Progenitor cell of endocrine pancreas (in vitro differentiated cells): ENCODE measurements at places on chromosomes 3 and 15. TPM values are rescaled to one million over a fixed set of nuclear protein-coding genes. Genes with fewer than 3 reads are reported as not detected.

Gene GOLGA6L26
- total RNA-seq: not detected in 2 replicates

Gene IFT57
- total RNA-seq: 63.8 and 70.5 TPM in 2 replicates

Gene GNAT1
- total RNA-seq: 0.12 and 0.91 TPM in 2 replicates

Gene ISLR
- total RNA-seq: not detected in 2 replicates

Gene TYRO3
- 86.7 and 106 TPM in 2 replicates for total RNA-seq

DNA sequence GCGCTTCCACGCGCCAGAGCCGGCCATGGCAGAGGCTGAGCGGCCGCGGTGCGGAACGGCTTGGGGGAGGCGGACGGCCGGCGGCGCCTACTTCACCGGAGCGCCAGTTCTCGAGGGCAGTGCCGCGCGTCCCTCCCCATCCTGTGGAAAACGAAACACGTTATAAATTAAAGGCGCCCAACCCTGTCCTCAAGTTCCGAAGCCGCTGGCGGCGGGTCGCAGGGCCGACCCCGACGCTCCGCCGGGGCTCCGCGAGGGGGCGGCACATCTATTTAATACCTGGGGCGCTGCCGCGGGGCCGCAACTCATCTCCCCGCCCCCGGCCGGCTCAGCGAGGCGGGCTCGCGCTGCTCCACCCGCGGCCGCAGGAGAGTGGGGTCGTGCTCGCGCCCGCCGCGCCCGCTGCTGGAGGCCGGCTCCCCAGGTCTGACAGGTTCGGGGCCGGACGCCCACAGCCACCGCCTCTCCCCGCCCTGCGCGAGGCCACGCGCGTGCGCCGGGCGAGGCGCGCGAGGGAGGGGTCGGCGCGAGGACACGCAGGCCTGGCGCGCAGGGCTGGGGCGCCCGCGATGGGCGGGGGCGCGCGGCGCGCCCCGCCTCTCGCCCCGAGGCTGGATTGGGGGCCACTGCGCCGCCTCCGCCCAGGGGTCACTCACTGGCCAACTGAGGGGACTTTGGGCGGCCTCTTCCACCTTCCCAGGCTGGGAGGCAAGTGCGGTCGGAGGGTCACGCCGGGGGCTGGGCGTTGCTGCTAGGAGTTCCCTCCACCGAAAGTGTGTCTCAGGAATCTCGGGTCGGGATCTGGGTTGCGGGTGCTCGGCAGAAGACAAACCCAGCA is at the start of gene SLC30A4:
Gene SLC30A4, minus strand, starts transcription at position 428 of the 838 bp plus-strand sequence. Its CDS starts 401 bp downstream, at position 27.
- peaks cover 15% of the 10 kb centered on the region for H3K4me1 ChIP-seq
- peak within 1 kb of the TSS; percentile 88 for H3K4me3 ChIP-seq
- H3K27me3 ChIP-seq: no peaks in the 10 kb centered on the region
- H3K27ac ChIP-seq: peak within 1 kb of the TSS; percentile 94
- peak; percentile 58 for DNase-seq

DNA sequence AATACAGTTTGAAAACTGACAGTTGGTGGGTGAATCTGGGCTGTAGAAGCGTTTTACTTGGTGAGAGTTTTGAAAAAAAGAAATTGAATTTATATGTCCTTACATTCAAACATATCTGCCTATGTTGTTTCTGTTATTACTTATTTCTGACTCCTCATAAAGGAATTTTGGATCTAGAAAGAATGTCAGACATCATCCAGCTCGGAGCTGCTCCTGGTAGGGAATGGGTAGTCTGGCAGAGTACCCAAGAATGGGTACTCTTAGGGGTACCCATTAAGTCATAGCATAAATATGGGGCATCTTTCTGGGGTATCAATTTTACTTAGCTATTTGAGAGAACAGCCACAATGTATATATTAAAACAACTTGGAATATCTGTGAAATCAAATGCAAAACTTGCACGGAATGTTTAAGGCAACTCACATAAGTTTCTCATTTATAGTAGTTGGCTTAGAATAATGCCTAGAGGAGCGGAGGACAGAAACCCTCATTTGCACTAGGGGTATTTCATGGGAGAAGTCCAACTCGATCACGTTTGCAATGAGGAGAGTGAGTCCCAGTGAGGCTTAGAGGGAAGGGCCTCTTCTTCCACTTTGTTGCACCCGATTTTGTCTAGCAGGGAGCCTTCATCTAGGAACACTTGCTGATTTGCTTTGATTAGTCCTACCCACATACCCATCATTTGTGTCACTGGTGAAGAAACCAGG is 2.4 kb upstream of the LARP6 start:
- H3K27ac ChIP-seq: no peak overlapping the region
- no peak overlapping the region for H3K4me3 ChIP-seq
- no peak for DNase-seq
- H3K36me3 ChIP-seq: no peaks in the 10 kb centered on the region

GRCh38 chr15:29888646-29889045 is 66.4 kb upstream of the TJP1 start:
- H3K27ac ChIP-seq: peak overlapping the region; percentile 80
- H3K4me1 ChIP-seq: peaks cover 18% of the 10 kb centered on the region
- no peak for DNase-seq
- H3K4me3 ChIP-seq: peak overlapping the region; percentile 31
- H3K27me3 ChIP-seq: peaks cover 13% of the 10 kb centered on the region

GRCh38 chr3:78799681-78800080 is 968.1 kb downstream of the ROBO1 start:
- H3K4me1 ChIP-seq: peaks cover 14% of the 10 kb centered on the region
- DNase-seq: no peak
- H3K4me3 ChIP-seq: no peak overlapping the region
- peaks cover 4% of the 10 kb centered on the region for H3K36me3 ChIP-seq
- no peaks in the 10 kb centered on the region for H3K27me3 ChIP-seq

GRCh38 chr15:93205413-93205812 is 116.4 kb upstream of the RGMA start:
- no peak overlapping the region for H3K4me3 ChIP-seq
- no peaks in the 10 kb centered on the region for H3K36me3 ChIP-seq
- H3K4me1 ChIP-seq: no peaks in the 10 kb centered on the region
- DNase-seq: no peak
- no peak overlapping the region for H3K27ac ChIP-seq

GRCh38 chr15:49848282-49848724 is 227.5 kb downstream of the DTWD1 start:
- peaks cover 8% of the 10 kb centered on the region for H3K4me1 ChIP-seq
- peaks cover 4% of the 10 kb centered on the region for H3K27me3 ChIP-seq
- no peaks in the 10 kb centered on the region for H3K36me3 ChIP-seq
- H3K4me3 ChIP-seq: no peak overlapping the region

DNA sequence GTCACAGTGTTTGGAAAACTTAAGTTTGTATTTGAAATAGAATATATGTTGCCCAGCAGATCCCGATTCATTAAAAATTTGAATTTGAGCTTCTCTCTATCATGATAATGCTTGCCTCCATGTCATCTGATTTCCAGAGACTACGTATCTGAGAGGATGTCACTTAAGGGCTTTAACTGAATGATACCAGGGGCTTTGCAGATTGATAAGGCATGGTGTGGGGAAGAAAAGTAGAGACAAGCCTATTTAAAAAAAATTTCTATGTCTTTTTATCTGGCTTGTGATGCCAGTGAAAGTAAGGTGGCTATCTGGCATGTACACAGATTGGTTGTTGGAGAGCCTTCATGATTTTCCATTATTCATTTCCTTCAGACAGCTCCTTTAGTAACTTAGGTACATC is 72.7 kb downstream of the UBE2E2 start:
- no peaks in the 10 kb centered on the region for H3K27me3 ChIP-seq
- no peak overlapping the region for H3K4me3 ChIP-seq
- peaks cover 8% of the 10 kb centered on the region for H3K36me3 ChIP-seq
- peaks cover 19% of the 10 kb centered on the region for H3K4me1 ChIP-seq
- no peak for DNase-seq
- no peak overlapping the region for H3K27ac ChIP-seq

DNA sequence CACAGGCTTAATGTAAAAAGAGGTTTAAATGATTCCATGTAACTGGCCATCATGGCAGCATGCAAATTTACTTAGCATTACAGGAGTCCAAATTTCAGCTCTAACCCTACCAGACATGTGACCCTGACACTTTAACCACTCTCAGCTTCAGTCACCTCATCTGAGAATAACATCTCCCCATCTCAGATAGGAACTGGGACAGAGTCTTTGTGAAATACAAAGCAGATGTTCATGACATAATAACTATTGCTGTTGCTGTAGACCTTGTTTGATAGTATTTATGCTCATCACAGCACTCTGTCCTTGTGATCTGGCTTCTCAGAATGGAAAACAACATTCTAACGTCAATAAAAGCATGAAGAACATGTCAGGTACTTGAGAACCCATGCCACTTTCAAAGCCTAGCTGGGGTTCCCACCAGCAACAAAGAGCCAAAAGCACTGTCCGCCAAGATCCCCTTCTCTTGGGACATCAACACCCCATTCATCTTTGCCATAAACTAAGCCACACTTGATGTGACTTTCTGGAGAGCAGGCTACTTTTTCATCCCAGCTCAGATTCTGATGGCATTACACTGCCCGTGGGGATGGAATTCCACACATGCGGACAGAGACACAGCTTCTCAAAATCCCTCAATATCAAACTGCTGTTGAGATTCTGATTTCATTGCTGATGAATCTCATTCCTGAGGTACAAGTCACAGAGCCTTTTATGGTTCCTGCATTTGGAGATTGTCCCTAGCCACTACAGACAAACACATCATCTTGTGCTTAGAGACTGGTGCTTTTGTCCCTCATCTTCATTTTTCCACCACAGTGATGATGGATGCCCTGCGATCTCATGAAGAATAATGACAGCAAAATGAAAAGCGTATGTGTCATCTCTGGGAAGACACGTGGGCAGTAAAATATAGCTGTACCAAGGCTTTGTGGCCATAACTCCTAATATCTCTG is 202.7 kb downstream of the TNIK start:
- no peaks in the 10 kb centered on the region for H3K36me3 ChIP-seq
- H3K27me3 ChIP-seq: no peaks in the 10 kb centered on the region
- no peak overlapping the region for H3K27ac ChIP-seq
- no peak overlapping the region for H3K4me3 ChIP-seq
- H3K4me1 ChIP-seq: peaks cover 17% of the 10 kb centered on the region

- H3K27ac ChIP-seq: no peak overlapping the region
- H3K4me1 ChIP-seq: peaks cover 2% of the 10 kb centered on the region
- no peak for DNase-seq
- no peak overlapping the region for H3K4me3 ChIP-seq
Observed at GRCh38 chr15:52331490-52332240, 36.1 kb upstream of the MYO5C start.

DNA sequence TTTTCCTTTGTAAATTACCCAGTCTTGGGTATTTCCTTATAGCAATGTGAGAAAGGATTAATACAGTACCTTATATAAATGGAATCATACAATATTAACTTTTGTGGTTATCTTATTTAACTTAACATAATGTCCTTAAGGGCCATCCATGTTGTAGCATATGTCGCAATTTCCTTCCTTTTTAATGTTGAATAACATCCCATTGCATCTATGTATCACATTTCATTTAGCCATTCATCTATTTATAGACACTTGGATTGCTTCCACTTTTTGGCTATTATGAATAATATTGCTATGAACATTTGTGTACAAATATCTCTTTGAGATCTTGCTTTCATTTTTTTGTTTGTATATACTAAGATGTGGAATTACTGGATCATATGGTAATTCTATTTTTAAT is 342.2 kb downstream of the PDCD6IP start:
- no peak overlapping the region for H3K4me3 ChIP-seq
- no peak overlapping the region for H3K27ac ChIP-seq
- no peaks in the 10 kb centered on the region for H3K4me1 ChIP-seq
- no peaks in the 10 kb centered on the region for H3K36me3 ChIP-seq

GRCh38 chr3:149523512-149524299 is 49.2 kb downstream of the TM4SF4 start:
- H3K27ac ChIP-seq: peak overlapping the region; percentile 27
- H3K4me3 ChIP-seq: no peak overlapping the region
- DNase-seq: no peak
- H3K36me3 ChIP-seq: peaks cover 8% of the 10 kb centered on the region

- peaks cover 2% of the 10 kb centered on the region for H3K36me3 ChIP-seq
- no peak for DNase-seq
- peaks cover 4% of the 10 kb centered on the region for H3K27me3 ChIP-seq
- H3K4me3 ChIP-seq: no peak overlapping the region
- no peak overlapping the region for H3K27ac ChIP-seq
Observed at GRCh38 chr3:16654976-16655375, 49.8 kb upstream of the DAZL start.

DNA sequence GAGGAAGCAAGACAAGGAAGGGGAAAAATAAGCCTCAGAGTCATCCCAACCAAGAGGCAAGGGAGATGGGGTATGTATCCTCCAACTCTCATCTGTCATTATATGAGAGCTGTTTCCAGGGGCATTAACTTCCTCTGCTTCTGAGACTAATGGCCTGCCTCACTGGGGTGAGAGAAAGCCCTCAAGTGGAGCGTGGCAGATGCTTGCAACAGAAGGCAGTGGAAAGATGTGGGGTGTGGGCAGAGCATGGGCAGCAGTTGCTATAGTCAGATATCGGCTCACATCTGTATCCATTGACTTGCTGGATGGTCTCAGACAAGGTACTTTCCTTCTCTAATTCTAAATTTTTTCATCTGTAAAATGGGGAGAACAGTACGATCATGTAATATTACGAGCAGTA is 81.7 kb upstream of the PLCL2 start:
- no peaks in the 10 kb centered on the region for H3K4me1 ChIP-seq
- H3K27me3 ChIP-seq: no peaks in the 10 kb centered on the region
- no peak overlapping the region for H3K27ac ChIP-seq
- no peaks in the 10 kb centered on the region for H3K36me3 ChIP-seq
- H3K4me3 ChIP-seq: no peak overlapping the region

GRCh38 chr15:89615135-89615534 is 39.9 kb downstream of the TICRR start:
- no peaks in the 10 kb centered on the region for H3K27me3 ChIP-seq
- H3K4me1 ChIP-seq: no peaks in the 10 kb centered on the region
- H3K27ac ChIP-seq: no peak overlapping the region
- H3K4me3 ChIP-seq: no peak overlapping the region
- H3K36me3 ChIP-seq: peaks cover 38% of the 10 kb centered on the region
